ENCODE measurements at places on chromosomes 5 and 9. TPM values are rescaled to one million over a fixed set of nuclear protein-coding genes. Genes with fewer than 3 reads are reported as not detected.

DNA sequence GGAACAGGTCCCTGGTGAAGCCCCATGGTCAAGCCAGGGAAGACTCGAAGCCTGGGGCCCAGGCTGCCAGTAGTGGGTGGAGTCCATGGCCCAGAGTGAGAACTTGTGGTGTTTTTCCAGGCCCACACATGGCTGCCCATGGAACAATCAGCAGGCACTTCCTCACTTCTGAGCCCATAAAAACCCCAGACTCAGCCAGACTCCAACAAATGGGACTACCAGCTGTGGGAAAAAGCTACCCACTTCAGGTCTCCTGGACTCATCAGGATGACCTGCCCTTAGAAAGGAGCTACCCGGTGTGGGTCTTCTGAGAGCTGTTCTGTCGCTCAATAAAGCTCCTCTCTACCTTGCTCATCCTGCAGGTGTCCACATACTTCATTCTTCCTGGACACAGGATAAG lies 108.9 kb downstream of the ST8SIA4 start:
- DNase-seq, result no peak

- DNase-seq, result no peak
Measured at GRCh38 chr9:4024281-4024777, 275.5 kb downstream of the GLIS3 start.

- DNase-seq, result no peak
Measured at GRCh38 chr5:149860801-149861322, 83.7 kb downstream of the PDE6A start.

GRCh38 chr5:127441799-127442484 lies 75.5 kb upstream of the PRRC1 start:
- DNase-seq, result peak; percentile 62

GRCh38 chr5:166399781-166400180 lies 1891.7 kb upstream of the WWC1 start:
- peak; percentile 30 for DNase-seq

Gene ENTPD8
- 0.31 TPM for total RNA-seq

Gene NPR3
- 59.3 TPM for total RNA-seq
